Natural killer cell treated with Interleukin-12 subunit alpha and Interleukin-12 subunit beta and Interleukin-15 and Interleukin-18, amount 100 ng/mL, for 72 hours (primary cell): ENCODE measurements at places on chromosomes 12 and 14. TPM values are rescaled to one million over a fixed set of nuclear protein-coding genes. Genes with fewer than 3 reads are reported as not detected.

DNA sequence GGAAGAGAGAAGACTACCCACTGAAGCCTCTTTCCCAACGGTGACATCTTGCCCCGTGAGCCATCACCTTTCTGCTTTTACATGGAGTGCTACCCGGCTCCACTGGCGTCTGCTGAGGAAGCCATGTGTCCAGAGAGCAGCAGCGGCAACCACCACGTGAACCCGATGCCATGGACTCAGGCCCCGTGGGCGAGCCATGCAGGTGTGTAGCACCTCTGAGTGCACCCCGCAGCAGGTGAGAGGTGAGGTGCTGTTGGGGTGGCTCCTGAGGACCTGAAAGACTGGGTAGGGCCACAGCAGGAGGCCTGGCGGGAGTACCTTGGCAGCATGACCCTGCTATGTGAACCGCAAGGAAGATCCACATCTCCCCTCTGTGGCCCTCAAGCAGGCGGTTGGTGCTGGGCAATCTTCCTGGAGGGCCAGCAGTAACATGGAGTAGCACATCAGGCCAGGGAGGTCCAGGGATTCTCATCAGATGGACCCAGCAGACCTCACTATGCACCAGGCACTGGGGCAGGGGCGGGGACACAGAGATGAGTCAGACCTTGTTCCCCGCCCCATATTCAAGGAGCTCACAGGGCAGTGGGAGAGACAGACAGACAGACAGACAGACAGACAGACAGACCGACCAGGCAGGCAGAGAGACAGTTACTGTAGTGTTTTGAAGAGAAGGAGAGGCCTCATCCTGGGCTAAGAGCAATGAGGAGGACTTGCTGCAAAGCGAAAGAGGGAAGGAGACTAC, 129.6 kb downstream of the PAPOLA start:
- no peak for DNase-seq

DNA sequence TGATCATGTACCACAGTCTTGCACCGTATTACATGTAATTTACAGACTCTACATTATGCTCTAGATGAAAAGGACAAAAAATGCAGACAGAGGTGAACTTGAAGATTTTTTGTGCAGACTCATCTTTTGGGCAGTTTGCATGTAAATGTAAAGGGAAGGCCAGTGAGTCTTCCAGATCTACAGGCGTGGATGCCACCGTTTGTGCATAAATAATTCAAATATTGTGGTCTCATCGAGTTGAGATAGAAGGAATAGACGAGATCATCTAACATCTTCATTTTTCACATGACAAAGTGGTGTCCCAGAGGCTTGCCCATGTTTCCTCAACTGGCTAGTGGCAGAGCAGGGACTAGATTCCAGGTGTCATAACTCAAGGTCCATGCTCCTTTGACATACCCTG, 125.2 kb downstream of the ALX1 start:
- no peak for DNase-seq

DNA sequence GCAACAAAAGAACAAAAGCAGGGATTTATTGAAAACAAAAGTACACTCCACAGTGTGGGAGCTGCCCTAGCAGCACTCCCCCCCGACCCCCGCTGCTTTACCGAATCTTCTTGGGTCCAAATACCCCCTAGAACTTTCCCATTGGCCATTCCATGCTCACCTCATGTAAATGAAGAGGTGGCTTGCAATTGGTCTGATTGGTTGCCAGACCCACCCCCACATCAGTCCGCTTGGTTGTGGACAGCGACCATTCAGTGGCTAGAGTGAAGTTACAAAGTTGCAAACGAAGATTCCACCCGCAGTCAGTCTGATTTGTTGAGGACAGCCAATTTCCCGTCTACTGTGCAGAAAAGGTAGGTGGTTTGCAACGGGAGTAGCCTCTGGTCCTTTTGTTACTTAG, 3.9 kb downstream of the STYX start:
- DNase-seq: no peak

GRCh38 chr12:127779301-127780045, 487.5 kb upstream of the TMEM132C start:
- DNase-seq: no peak

DNA sequence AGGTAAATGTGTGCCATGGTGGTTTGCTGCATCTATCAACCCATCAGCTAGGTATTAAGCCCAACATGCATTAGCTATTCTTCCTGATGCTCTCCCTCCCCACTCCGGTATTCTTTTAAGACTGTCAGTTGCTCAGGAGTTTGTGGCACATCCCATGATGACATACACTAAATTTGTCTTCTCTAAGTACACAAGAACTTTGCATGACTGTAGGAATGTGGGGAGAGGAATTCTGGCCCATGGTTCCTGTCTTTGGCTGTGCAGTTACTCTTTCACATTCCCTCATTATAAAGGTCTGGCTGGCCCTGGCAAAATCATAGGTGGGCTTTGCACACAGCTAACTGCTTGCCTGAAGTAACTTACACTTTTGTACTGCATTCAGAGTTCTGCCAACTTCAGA, 30.3 kb downstream of the HMGA2 start:
- no peak for DNase-seq

TMEM179 gene
- total RNA-seq: 0.48 TPM

GRCh38 chr14:24067133-24068082, 4.0 kb upstream of the CPNE6 start:
- DNase-seq: no peak

DNA sequence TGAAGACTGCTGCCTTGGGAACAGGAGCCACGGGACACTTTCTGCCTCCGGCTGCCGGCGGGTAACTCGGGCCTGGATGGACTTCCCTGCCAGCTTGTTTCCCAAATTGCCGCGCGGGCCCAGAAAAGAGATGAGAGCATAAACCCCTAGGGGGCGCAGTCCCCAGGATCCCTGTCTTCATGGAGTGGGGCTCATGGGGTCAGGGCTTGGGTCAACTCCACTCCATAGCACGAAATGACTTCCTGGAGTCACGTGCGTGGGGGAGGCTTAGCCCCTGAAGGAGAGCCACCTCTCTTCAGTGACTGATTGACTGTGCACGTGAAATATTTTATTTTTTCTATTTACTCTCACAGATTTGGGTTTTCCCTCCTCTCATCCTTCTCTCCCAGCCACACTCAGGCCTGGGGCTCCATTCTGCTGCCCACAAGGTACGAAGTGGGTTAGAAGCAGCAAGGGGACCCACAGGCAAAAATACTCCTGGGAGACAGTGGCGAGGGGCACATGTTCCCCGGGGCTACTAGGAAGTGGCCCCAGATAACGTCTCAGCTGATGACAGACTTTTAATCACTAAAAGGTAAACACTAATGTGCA, 10.0 kb downstream of the PGF start:
- DNase-seq: no peak

EDDM3A gene
- not detected for total RNA-seq

DNA sequence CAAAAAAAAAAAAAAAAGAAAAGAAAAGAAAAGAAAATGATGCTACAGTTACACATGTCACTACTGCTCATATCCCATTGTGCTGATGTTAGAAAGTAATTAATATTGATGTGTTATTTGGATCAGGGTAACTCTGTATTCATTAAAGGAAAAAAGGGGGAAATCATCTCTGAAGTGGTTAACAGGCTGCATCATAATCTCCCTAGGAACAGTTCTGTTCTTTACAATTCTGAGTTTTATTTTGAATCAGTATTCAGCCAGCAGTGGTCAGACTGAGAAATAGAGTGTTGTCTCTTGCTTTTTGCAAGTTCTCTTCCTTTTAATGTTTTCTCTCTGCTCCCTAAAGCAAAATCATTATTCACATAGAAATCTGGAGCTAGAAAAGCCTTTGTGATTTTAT, 128.6 kb upstream of the CRY1 start:
- no peak for DNase-seq

SIRT4 gene
- total RNA-seq: 2.6 TPM

DNA sequence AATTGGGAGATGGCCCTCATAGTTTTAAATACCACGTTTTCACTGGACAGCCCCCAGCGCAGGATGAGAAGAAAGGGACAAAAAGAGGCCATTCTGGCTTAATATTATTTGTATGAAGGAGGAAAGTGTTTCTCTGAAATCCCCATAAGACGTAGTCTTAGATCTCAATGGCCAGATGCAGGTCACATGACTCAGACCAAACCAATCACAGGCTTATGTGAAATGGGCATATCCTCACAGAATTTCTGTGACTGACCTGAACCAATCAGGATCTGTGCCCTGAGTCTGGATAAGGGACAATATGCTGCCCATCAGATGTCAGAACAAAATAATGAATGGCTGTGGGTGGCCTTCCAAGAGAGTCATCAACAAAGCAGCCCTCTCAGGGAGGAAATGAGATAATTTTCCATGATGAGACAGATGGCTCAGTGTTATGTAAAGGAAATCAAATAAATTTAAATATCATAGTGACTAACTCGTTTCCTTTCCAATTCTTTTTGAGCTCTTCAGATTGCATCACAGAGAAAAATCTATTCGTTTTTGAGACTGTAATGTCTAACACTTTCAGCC, 1009.5 kb upstream of the TMEM132C start:
- no peak for DNase-seq

OR11G2 gene
- total RNA-seq: not detected

- DNase-seq: no peak
These were observed 387.1 kb upstream of the PRICKLE1 start for GRCh38 chr12:42976620-42977019.

DNA sequence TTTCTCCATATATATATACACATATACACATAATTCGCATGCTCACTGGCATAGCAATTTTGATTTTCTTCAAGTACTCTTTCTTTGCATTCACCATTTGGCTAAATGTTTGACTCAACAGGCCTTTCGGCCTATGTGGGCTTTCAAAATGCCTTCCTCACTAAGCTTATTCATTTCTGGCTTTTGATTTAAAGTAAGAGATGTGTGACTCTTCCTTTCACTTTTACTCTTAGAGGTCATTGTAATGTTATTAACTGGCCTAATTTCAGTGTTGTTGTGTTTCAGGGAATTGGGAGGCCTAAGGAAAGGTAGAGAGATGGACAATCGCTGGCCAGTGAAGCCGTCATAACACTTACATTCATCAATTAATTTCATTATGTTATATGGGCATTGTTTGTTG, 14.5 kb upstream of the KLRD1 start:
- no peak for DNase-seq

LUM gene
- not detected for total RNA-seq

DNA sequence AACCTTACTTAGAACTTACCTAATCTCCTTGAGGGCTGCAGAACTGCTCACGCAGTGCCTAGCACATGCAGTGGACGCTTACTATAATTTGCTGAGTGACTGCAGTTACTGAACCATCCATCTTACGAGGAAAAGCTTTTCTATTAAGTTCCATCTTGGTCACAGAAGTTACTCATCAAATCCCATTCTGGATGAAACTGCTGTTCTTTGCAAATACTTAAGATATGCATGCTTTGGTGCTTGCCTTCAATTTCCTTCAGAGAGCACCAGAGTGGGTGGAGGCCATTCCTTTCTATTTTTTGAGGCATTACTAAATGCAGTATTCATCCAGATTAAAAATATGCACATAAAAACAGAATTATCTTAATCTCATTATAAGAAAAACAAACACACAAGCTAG, 17.7 kb upstream of the PELI2 start:
- no peak for DNase-seq

GRCh38 chr14:34330846-34331245, 131.2 kb downstream of the SPTSSA start:
- DNase-seq: no peak

DNA sequence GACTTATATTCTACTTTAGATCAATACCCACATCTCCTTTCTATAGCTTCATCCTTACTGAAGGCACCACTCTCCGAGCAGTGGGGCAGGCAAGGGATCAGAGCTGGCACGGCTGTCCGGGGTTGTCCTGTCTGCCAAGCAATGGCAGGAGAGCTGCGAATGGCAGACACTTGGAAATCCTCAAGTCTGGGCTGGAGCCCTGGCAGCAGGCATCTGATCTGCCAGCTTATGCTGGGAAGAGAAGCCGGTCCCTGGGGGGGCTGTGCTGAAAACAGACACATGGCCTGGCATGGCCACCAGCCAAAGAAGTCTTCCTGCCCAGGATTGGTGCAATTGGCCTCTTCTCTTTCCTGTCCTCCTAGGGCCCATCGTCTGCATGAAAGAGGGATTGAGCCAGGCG, 280.2 kb upstream of the PWP1 start:
- DNase-seq: no peak

GRCh38 chr14:66076176-66076575, 410.0 kb upstream of the CCDC196 start:
- DNase-seq: no peak

ERBB3 gene
- total RNA-seq: not detected

SYT10 gene
- not detected for total RNA-seq

DNA sequence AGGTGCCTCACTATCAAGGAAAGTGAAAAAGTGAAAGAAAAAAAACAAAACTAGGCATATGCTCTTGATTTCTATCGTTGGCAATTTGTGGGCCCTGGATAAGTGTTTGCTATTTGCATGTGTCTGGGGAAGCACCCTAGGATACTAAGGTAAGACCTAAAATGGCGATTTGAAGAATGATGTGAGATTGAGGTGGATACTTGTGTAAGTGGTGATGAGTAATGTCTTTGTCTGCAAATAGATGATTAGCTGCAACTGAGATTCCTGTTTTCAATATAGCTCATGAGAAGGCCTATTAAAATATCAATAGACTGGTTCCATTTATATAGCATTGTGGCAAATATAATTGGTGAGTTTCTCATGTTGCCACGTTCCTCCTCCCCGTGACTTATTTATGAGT, 261.7 kb downstream of the NEDD1 start:
- DNase-seq: no peak

KRT77 gene
- total RNA-seq: not detected

GRCh38 chr14:89674936-89675335, 257.9 kb upstream of the FOXN3 start:
- no peak for DNase-seq

DNA sequence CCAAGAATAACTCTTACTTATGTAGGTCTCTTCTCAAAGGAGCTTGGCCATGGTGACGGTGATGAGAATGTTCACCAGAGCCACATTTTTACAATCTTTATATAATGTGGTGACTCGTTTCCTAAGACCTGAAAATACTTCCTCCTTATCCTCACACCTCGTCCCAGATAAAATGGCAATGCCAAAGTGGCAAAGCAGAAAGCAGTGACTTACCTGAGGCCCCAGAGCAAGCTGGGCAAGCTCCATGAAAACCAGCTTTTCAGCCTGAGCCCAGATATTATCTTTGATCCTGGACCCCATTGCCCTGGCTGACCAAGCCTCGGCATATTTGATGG, 173.6 kb upstream of the PRMT8 start:
- no peak for DNase-seq

RNASE1 gene
- total RNA-seq: not detected

- DNase-seq: no peak
These were observed 58.8 kb downstream of the ATP2B1 start for GRCh38 chr12:89649820-89650219.

ANKRD33 gene
- total RNA-seq: not detected

GRCh38 chr14:56899829-56900228, 89.5 kb upstream of the OTX2 start:
- no peak for DNase-seq

GRCh38 chr12:116525418-116526001, 33.7 kb upstream of the MAP1LC3B2 start:
- DNase-seq: no peak

DNA sequence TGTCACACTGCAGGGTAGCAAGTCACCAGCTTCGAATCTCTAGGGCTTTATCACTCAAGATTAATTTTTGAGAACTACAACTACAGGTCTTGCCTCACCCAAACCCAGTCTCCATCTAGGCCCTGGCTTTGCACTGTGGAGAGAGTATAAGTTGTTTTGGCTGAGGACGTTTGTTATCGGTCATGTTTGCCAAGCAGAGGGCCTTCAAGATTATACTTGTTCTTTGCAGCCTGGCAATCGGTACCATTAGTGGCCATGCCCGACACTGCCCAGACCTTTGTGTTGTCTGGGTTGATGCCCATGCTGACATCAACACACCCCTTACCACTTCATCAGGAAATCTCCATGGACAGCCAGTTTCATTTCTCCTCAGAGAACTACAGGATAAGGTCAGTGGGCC, 25.7 kb downstream of the ARG2 start:
- DNase-seq: no peak

CLEC6A gene
- total RNA-seq: not detected
